ENCODE measurements at places on chromosomes 3 and 15.
A peak's percentile ranks its signal among the peaks of the same experiment; 100 is the strongest.

- DNase-seq: no peak
These were observed 944.3 kb downstream of the NTRK3 start for GRCh38 chr15:87312221-87312620.

GRCh38 chr15:70535071-70535954 lies 228.0 kb downstream of the UACA start:
- DNase-seq: no peak

DNA sequence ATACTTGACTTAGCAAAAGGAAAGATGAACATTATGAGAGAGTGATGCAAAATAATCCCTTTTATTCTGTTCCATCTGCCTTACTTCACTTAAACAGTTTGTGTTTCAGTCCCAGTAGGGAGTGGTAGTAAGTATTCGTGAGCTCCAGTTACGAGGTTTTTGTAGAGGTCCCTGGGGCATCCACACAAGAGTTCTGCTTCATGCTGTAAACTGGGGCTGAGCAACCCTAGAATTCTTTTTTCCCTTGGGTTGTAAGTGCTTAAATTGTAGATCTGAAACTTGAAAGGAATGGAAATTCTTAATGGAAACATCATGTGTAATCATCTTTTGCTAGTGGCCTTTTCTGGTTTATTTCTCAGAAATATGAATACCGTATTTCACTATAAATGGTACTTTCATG lies 79.5 kb downstream of the SEMA6D start:
- DNase-seq: no peak

DNA sequence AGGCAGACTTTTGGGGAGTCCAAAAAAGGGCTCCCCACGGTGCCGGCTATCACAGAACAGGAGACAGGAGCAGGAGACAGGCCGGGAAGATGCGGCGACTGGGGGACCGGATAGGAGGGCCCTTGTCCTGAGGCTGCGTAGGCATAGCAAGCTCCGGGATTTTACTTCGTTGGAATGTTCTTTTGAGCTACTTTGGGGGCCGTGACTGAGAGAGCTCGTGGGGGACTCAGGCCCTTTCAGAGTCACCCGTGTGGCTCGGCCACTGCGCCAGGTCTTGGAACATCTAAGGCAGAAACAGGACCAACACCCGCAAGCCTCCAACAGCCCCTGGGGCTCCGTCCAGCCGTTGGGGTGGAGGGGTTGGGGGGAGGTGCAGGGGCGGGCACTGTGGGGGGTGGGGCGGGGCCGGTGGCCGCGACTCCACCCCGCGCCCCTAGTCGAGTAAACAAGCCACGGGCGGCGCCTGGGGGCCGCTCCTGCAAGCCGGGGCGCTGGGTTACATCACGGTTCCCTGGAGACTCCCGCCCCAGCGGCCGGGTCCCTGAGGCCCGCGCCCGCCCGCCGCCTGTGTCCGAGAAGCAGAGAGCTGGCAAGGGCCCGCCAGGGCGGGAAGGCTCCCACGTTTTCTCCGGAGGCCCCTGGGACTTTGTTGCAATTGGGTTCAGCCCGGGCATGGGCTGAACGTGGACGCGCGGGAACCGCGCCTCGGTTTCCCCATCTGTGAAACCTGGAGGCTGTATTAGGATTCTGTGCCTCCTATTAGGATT lies 23.3 kb upstream of the C15orf39 start:
- DNase-seq: peak; percentile 74

DNA sequence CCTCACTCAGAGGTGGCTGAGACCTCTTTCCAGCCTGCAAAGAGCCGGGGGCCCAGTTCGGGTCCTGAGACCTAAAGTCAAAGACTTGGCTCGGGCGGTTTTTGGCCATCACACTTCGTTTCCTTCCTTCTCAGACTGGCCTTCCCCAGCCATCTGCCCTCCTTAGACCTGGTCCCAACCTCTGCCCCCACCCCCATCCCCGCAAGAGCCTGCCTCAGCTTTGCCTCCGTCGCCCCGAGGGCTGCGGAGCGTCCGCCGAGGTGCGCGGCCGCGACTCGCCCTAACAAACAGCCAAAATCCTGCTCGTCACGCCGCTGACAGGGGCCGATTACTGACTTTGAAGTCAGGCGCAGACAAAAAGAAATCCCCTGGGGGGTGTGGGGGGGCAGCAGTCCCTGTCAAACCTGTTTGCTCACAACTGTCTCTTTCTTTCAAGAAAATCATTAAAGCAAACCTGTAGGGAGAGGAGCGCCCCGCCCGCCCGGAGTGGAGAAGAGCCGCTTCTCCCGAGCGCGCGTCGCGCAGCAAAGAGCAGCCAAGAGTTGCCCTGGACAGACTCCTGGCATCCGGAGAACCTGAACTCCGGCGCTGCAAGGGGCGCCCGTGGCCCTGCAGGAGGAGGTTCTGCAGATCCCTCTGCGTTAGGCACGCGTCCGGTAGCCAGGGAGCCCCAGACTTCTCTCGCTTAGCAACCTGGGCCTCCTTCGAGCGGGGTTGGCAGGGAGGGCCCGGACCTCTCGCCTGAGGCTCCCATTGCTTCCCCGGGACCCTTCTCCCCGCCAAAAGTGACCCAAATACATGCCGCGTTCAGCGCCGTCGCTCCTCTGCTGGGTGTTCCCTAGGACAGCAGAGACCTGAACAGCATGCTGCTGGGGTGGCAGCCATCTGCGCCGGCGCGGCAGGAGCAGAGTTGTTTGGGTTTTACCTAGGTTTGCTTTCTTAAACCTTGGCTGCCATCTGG lies 4.5 kb downstream of the SOX14 start:
- DNase-seq: peak; percentile 66
